ENCODE measurements at places on chromosomes 16 and 17. TPM values are rescaled to one million over a fixed set of nuclear protein-coding genes. Genes with fewer than 3 reads are reported as not detected.

Gene CRISPLD2
- 0.58 TPM for total RNA-seq

Gene NECAB2
- total RNA-seq: not detected

Gene DNAH9
- total RNA-seq: not detected

Gene KCNH6
- total RNA-seq: not detected

Gene MYLK3
- total RNA-seq: 0.20 TPM

Gene FHOD1
- total RNA-seq: 74.2 TPM

Gene MYH11
- total RNA-seq: not detected

Gene FOXJ1
- 1.6 TPM for total RNA-seq

Gene GTF3C1
- 48.7 TPM for total RNA-seq

Gene KRTAP4-3
- not detected for total RNA-seq

Gene EIF3CL
- total RNA-seq: 33.7 TPM

Gene FOXK2
- total RNA-seq: 51.6 TPM

Gene GLP2R
- total RNA-seq: not detected

Gene TP53TG3F
- not detected for total RNA-seq

Gene ARL5C
- not detected for total RNA-seq

Gene RAD51D
- total RNA-seq: 28.7 TPM

Gene TEX14
- 0.55 TPM for total RNA-seq

Gene TBC1D3K
- total RNA-seq: not detected

Gene NPIPA3
- 6.1 TPM for total RNA-seq

Gene SEPTIN12
- total RNA-seq: not detected

Gene RNF135
- total RNA-seq: 6.9 TPM

Gene TMEM235
- not detected for total RNA-seq

Gene ZNF598
- 52.2 TPM for total RNA-seq

Gene LAT
- 352 TPM for total RNA-seq

Gene ODAD4
- total RNA-seq: 1.4 TPM

Gene HEATR9
- total RNA-seq: 0.22 TPM

Gene C17orf107
- total RNA-seq: 0.68 TPM

Gene FN3K
- total RNA-seq: 5.9 TPM

Gene TMUB2
- 31.5 TPM for total RNA-seq

Gene PABPN1L
- not detected for total RNA-seq

Gene TEKT1
- total RNA-seq: not detected

Gene RNF43
- total RNA-seq: 0.38 TPM

Gene NPIPB9
- total RNA-seq: 1.2 TPM

Gene HCRT
- total RNA-seq: not detected

Gene SMTNL2
- total RNA-seq: not detected

Gene KRTAP2-2
- not detected for total RNA-seq

Gene CLEC18C
- total RNA-seq: 0.38 TPM

Gene WNK4
- total RNA-seq: 0.08 TPM

Gene ITPRIPL2
- 0.66 TPM for total RNA-seq

Gene CDH13
- total RNA-seq: not detected

Gene MMP25
- 35.5 TPM for total RNA-seq

Gene PTX4
- not detected for total RNA-seq

Measured in activated naive CD4-positive, alpha-beta T cell treated with anti-CD3 and anti-CD28 coated beads, Interleukin-2, amount 10 ng/mL, durations not matched to agents 5 hours and 36 hours (primary cell).